AG09309 (cell line): ENCODE measurements at places on chromosomes 13 and 19.

GRCh38 chr13:86282442-86282841, 483.2 kb upstream of the SLITRK6 start:
- DNase-seq = no peak

- no peak for DNase-seq
Observed at GRCh38 chr13:38395497-38395788, 45.8 kb downstream of the UFM1 start.

- DNase-seq = no peak
Observed at GRCh38 chr13:99357941-99358340, 50.7 kb upstream of the GPR183 start.

DNA sequence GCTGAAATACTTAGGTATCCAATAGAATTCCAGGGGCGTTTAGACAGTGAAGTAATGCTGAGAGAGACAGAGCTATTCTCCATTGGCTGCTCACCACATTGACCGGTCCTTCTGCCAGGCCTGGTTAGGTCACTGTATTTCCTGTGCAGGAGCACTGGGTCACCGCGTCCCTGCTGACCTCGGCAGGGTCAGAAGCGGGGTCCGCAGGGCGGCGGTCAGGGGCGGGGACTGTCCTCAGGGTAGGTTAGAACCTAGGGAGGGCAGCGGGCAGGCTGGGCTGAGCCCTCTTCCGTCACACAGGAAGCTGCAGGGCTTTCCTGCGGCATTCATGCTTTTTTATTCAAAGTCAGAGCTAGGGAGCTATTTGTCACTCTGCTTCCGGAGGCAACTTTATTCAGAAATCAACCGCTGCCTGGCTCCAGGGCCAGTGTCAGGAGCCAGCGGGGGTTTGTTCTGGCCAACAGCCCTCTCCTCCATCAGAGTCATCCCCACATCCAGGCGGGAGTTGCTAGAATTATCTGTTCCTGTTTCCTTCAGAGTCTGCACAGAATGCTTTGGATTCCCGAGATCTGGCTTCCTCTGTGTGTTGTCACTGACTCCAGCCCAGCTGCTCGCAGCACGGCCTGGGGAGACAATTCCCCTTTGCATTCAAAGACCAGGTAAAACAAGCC, 81.2 kb upstream of the WASF3 start:
- no peak for DNase-seq

GRCh38 chr13:114147803-114148520, 15.5 kb upstream of the RASA3 start:
- DNase-seq = no peak

GRCh38 chr13:30745906-30746686, 10.8 kb downstream of the ALOX5AP start:
- DNase-seq = no peak
